ENCODE measurements at places on chromosomes 1 and 21.

GRCh38 chr1:38527373-38527966 lies 332.1 kb downstream of the RRAGC start:
- no peak for DNase-seq

GRCh38 chr1:7650801-7651200 lies 120.3 kb upstream of the VAMP3 start:
- no peak for DNase-seq

GRCh38 chr1:69533343-69533742 lies 34.4 kb upstream of the LRRC7 start:
- DNase-seq, result no peak

GRCh38 chr1:172390683-172391551 lies 29.6 kb upstream of the C1orf105 start:
- no peak for DNase-seq

- no peak for DNase-seq
These were observed 48.4 kb downstream of the CAPZB start for GRCh38 chr1:19436716-19437476.

GRCh38 chr1:53343831-53344668 lies 16.2 kb upstream of the LRP8 start:
- no peak for DNase-seq

Measured in stimulated activated CD4-positive, alpha-beta T cell treated with anti-CD3 and anti-CD28 coated beads, Interleukin-15, amount 100 ng/mL, for 1 hour (primary cell).